ENCODE measurements at places on chromosomes 4 and X.

DNA sequence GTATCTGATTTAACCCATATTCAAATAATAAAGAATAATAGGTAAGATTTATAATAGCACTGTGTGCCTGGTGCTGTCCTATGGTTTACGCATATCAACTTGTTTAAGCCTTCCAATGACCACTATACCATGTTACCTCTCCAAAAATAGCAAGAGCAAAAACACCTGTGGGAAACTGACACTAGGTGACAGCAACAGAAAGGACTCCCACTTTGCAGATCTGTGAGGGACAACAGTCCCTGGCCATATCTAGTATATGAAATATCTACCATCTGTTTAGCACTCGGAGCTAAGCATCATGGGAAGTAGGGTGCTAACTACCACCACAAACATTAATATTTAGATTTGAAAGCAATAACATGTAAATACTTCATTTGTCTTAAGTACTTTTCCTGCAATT is 55.7 kb upstream of the TXK start:
- no peak for DNase-seq

GRCh38 chrX:102651242-102652011 is at the start of gene GPRASP1:
GPRASP1 (plus strand) TSS chrX:102651483; CDS start chrX:102653914, 2,431 bp downstream.
- no peak for DNase-seq

- DNase-seq, result no peak
Measured at GRCh38 chr4:6364581-6364980, 94.9 kb downstream of the WFS1 start.

DNA sequence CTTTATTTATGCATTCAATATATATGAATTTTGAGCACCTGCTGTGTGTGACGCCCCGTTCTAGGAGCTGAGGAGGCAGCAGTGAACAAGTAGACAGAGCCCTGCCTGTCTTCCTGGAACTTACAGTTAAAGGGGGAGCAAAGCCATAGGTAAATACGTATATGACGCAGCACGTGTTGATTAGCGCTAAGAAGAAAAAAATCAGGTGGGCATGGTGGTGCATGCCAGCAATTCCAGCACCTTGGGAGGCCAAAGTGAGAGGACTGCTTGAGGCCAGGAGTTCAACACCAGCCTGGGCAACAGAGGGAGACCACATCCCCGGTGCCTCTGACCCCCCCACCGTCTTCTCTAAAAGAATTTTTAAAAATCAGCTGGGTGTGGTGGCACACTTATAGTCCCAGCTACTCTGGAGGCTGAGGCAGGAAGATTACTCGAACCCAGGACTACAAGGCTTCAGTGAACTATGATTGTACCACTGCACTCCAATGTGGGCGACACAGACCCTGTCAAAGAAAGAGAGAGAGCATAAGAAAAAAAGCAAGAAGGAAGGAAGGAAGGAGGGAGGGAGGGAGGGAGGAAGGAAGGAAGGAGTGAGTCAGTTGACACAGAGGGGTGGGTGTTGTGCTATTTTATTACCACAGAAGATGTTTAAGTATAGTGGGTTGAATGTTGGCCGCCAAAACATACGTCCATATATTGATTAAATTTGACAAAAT is 5.4 kb upstream of the KIAA0232 start:
- no peak for DNase-seq

DNA sequence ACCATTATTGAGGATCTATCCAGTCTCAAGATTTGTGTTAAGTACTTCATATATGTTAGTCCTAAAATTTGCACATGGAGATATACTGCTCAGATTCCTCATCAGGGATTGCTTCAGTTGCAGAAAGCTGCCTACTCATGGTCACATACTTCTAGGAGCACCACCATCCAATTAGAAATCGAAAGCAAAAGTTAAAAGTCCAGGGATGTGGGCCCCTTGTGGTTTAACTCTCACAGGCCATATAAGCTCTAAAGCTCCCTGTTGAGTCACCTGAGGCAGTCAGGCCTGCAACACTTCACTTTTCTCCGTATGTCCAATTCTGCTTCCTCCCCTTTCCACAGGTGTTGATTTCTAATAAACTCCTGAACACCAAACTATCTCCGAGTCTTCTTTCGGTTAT is 84.2 kb downstream of the CNOT6L start:
- no peak for DNase-seq

DNA sequence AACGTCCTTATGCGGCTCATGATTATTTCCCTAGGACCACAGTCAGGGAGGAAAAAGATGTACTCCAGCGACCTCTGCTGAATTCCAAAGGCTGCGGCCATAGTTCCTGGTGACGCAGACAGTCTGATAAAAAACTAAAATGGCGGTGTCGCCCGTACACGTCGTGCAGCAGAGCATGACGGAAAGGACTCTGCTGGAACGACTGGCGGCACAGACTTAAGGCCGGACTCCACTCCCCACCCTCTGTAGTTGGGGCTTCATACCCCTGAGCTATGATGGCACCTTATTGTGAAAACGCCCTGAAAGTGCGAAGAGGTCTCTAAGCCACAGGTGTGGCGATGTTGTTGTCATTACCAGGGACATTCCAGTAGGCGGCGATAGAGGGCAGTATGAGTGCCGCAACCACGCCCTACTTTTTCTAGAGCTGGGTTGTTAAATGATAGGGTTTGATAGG is 90.0 kb upstream of the EDA2R start:
- DNase-seq, result peak; percentile 37

DNA sequence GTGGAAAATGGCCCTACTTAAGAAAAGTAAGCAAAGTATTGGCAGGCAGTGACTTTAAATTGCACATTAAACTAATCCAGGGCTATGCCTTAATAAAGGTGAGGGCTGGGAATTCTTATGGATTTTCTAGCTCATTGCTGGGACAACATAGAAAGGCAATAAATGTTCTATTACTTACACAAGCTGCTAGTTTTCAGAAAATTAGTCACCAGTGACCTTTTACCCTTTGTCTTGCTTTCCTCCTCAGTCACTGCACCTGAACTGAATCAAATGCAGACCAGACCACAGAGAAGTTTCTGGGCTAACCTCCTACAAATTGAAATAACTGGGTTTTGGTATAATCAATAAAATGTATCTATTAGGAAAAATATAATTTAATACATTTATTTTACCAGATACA is 694.4 kb upstream of the FAM241A start:
- no peak for DNase-seq

DNA sequence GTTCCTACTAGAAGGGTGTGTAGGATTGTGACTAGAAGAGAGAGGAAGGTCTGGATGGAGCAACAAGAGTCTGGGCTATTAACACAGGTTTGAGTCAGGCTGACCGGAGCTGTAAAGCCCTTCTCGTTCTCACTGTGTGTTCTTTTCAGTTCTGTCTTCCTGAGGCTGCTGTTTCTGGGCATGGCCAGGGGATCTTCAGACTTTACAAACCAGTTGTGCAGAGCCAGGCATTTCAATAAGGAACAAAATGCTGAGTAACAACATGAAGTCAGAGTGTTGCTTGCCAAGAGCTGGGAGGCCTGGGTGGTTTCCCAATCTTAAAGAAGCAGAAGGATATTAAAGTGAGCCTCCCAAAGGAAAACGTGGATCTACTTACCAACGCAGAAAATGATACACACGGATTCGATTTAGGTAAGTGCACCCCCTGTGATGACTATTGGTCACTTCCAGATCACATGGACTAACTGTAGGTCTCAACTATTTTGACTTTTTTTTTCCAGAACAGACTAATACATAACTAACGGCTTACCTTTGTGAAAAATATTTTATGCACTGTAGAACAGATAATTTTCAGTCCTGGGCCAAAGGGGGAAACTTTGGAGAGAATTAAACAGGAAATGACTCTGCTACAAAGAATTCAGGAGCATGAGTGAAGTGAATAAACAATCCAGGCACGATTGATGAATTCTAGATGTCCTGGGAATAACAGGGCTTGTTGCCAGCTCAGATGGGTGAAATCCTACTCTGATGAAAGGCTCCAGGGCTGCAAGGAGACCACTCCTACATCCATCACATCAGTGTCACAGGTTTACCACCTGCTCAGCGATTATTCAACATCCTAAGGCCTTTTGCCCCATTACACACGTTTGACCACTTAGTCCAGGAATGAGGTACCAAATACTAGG is 94.5 kb downstream of the ANXA3 start:
- peak; percentile 78 for DNase-seq

- no peak for DNase-seq
Measured at GRCh38 chr4:152540941-152541340, 5.0 kb upstream of the FBXW7 start.

DNA sequence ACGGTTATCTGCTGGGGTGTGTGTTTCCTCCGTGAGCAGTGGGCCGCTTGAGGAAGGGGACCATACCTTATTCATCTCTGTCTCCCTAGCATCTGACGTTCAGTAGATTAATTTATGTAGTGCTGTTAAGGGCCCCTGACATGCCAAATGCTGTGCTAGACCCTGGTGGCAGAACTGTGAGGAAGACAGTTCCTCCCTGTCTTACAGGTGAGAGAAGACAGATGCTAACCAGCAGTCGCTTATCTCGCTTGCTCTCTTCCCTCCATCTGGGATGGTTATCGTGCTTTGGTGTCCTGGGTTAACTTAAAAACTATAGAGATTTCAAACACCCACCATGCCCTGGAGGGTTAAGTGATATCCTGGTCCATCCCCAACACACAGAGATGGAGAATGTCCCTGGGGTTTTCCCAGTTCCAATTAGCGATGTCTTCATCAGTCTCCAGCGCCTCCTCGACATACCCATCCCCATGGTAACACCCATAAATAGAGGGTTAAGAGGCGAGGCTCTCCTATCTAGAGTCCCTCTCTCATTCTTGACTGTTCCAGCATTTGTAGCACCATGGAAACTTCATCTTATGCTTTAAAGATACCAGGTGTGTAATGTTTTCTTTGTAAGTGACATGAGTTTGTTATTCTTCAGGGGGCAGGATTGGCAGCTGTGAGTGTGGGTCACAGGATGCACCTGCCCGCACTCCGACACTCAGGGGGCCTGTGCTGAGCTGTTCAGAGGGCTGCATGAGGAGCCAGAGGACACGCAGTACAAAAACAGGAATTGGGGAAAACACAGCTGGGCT is 135.2 kb downstream of the STK32B start:
- no peak for DNase-seq

DNA sequence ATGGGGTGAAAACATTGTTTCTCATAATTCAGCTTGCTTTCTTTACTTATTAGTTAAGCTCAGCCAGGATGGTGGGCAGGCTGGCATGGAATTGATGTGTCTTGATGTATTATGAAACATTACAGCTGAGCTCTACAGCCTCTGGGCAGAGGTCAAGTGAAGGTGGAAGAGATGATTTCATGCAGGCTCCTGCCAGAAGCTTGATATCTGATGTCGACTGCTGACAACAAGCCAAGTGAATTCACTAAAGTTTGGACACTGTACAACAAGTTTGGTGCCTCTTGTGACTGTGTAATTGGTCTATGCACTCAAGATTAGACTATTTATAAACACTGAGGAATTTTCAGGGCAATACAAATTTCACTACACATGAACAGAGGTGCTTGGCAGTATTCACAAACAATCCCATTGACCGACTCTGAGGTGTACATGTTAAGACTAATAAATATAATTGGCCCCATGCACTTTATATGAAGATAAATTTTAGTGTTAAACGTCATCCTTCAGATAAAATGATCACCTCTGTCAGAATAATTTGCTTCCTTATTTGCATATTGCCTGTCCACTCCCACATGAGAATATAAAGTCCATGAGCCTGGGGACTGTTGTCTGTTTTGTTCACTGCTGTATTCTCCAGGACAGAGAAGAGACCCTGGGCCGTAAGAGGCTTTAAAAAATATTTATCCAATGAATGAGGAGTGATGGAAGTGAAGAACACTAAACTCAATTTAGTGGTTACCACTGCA is 612.2 kb downstream of the IQCM start:
- no peak for DNase-seq

DNA sequence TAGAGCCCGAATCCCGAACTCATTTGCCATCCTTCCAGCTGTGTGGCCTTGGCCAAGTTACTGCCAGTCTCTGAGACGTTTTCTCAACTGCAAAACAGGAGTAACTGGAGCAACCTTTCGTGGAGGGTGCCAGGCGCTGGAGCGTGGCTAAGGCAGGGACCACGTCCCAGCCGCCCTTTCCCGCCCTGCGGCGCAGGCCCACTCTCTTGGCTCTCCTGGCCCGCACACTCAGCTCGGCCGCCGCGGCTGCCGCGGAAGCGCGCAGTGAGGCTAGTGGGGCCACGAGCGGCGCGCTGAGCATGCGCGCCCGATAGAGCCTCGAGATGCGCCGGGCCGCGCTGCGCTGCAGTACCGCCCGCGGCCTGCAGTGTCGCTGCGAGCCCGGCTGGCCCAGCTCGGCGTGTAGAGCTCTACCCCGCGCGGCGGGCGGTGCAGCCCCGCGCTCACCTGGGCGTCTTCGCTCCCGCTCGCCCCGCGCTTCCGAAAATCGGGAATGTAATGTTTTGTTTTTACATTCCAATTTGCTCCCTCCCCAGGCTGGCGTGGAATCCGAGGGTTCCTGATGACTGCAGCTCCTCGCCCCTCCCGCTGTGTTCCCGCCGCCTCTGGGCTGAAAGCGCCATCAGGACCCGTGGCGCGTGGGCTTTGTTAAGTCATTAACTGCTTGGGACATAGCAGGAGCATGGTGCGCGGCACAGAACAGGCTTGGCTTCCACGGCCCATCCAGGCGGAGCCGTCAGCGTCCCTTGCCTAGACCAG is 4.0 kb upstream of the ZNF518B start:
- peak; percentile 14 for DNase-seq

GRCh38 chrX:6748595-6748994 is 213.7 kb upstream of the VCX3A start:
- DNase-seq, result no peak

DNA sequence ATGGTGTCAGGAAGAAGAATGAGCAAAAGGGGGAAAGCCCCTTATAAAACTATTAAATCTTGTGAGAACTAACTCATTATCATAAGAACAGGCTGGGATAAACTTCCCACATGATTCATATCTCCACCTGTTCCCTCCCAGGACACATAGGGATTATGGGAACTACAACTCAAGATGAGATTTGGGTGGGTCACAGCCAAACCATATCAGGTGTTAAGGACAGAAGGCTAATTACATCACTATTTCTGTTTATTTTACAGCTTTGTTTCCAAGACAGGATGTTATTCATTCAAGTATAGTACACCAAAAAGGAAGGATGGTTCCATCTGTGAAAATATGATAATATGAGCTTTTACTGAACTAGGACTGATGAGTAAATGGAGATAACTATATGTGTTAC is 63.7 kb upstream of the ARSJ start:
- no peak for DNase-seq

GRCh38 chr4:47413521-47413920 is 50.0 kb downstream of the COMMD8 start:
- no peak for DNase-seq

DNA sequence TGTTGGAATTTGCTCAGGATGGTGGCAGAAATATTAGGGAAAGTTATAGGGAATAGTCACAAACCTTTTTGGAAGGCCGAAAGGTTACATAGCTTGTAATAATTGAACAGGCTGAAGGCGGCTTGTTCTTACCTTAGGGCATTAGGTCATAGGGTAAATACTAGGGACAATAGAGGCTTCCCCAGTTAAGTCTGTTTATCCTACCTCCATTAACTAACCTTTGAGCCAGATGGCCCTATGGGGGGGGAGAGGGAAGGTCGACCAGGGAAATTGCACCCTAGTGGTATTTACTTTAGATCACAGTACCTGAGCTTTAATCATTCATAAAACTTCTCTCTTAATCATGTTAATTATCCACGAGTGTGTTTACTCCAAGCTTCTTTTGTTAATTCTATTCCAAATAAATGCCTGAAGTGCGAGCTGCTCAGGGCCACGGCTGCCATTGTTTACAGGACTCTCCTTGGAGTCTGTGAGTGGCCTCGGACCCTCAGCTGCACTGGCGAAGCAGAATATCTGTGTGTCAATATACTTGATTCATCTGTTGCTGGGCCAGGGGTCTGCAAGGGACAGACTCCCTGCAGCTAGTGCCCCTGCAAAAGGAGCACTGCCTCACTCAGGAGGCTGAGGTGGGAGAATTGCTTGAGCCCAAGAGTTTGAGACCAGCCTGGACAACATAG is 22.9 kb downstream of the PAGE2 start:
- DNase-seq, result no peak

All from PC-9 (cell line).